Hindlimb muscle (tissue), 1 donor: ENCODE measurements at places on chromosomes 6 and 20.
A peak's percentile ranks its signal among the peaks of the same experiment; 100 is the strongest.

DNA sequence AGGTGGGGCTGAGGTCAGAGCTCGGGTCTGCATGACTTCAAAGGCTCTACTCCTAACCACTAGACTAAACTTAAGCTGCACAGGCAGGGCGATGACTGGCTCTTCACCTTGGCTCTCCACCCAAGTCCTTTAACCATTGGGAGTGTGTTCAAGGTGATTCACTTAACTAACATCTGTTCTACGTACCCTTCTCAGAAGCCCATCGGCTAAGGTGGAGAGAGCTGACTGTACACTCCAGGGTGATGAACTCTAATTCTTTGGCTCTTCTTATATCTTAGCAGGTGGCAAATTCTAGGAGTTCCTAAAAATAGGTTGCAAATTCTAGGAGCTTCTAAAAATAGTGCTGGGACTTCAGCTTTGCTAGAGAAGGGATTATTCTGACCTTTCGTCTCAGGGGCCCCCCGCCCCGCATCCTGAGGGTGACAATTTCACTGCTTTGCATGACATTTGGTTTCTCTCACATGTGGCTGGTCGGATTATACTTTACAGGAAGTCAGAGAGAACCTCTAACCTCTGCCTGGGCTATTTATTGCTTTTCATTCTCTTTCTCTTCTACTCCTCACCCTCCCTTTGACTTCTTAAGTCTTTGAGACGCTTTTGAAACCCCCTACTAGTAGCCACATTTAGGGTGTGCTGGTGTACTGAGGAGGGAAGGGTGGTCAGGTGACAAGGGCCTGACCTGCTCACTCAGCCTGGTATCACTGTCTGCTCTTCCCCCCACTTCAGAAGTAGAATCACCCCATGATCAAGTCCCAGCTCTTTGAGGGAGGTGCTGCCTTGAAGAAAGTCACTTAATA, 55.5 kb downstream of the PRDM1 start:
- DNase-seq, result no peak

DNA sequence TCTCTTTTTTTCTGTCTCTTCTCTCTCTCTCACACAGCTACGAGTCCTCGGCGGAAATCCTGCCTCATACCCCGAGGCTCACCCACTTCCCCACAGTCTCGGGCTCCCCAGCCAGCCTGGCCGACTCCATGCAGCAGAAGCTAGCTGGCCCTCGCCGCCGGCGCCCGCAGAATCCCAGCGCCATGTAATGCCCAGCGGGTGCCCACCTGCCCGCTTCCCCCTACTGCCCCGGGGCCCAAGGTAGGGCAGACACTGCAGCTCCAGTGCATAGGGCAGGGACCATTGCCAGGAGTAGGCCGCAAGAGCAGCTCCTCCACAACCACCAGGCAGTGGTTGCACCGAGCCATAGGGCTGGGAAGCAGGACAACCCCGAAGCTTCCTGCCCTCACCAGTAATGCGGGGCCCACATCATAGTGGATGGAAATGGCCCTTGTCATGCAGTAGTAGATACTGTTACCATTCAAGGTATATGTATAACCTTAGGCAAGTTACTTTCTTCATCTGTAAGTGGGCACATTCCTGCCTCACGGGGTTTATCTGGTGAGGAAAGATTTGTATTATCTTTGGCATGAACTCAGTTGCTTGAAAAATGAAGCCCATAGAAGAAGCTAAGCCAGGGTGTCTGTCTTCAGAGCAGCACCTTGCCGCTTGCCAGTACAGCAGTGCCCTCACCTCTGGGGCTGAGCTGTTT, 36.9 kb upstream of the ID1 start:
- no peak for DNase-seq

- peak; percentile 37 for DNase-seq
Measured at GRCh38 chr20:53739799-53740785, 146.5 kb upstream of the ZNF217 start.

DNA sequence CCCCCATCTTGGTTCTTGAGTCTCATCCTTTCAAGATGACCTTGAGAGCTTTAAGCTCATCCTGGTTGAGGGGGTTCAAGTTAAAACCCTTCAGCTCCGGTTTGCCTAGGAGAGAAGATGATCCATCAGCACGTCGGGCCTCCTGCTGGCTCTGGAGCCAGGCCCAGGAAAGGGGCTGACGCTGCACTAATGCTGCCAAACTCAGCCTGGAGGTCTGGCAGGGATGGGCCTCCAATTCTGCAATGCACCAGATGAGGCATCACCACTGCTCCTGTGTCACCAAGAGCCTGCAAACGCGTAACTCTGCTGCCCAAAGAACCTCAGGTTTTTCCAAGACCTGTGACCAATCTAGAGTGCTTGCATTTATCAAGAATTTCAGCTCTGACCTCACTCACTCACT, 6.1 kb downstream of the PDRG1 start:
- no peak for DNase-seq

DNA sequence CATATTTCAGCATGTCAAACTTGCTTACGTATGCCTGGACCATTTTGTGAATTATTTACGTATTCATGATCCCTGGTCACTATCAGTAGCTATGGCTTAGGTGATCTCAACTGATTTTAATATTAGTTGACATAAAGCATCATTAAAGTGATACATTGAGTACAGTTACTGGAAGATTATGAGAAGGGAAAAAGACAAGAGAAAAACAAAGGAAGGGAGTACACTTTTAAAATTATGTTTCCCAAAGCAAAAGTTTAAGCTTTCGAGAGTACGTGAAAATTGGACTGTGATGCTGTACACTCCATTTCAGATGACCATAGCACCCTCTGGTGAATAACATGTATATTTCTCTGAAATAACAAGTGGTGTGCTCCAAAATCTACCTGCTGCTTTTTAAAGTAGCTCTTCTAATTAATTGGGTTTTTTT, 215.0 kb upstream of the HSF2 start:
- peak; percentile 54 for DNase-seq

- DNase-seq, result peak; percentile 74
Measured at GRCh38 chr6:28606424-28607391, 81.0 kb downstream of the GPX5 start.

- no peak for DNase-seq
Measured at GRCh38 chr6:22506496-22506895, 62.9 kb upstream of the HDGFL1 start.

- no peak for DNase-seq
Measured at GRCh38 chr6:28553986-28554881, 28.6 kb downstream of the GPX5 start.
